Natural killer cell treated with Interleukin-12 subunit alpha and Interleukin-12 subunit beta and Interleukin-15 and Interleukin-18, amount 100 ng/mL, for 72 hours (primary cell): ENCODE measurements at places on chromosomes 3 and 15. TPM values are rescaled to one million over a fixed set of nuclear protein-coding genes. Genes with fewer than 3 reads are reported as not detected.

Gene FBXW12
- total RNA-seq, result not detected

Gene RTP3
- total RNA-seq, result not detected

Gene AQR
- 44.5 TPM for total RNA-seq

Gene TM4SF4
- not detected for total RNA-seq

Gene MDFIC2
- not detected for total RNA-seq

Gene TRIM42
- total RNA-seq, result not detected

Gene MESP1
- 2.3 TPM for total RNA-seq

Gene GOLGA8R
- total RNA-seq, result 70.9 TPM

Gene CNTN4
- not detected for total RNA-seq

Gene CLRN1
- total RNA-seq, result not detected

Gene CYP1A2
- total RNA-seq, result not detected

Gene NOX5
- total RNA-seq, result not detected

Gene CMTM7
- 17.5 TPM for total RNA-seq

Gene SCAANT1
- 2.6 TPM for total RNA-seq

Gene CEP70
- total RNA-seq, result 9.9 TPM

Gene AMT
- 4.4 TPM for total RNA-seq

Gene SI
- not detected for total RNA-seq

Gene SLCO2A1
- total RNA-seq, result not detected

Gene LRRC15
- not detected for total RNA-seq

Gene GTF2E1
- 18.6 TPM for total RNA-seq

Gene GOLGA8N
- total RNA-seq, result 150 TPM

Gene LNP1
- 1.0 TPM for total RNA-seq

Gene ITIH3
- not detected for total RNA-seq

Gene LRRC34
- total RNA-seq, result 0.50 TPM

Gene EPHA6
- total RNA-seq, result not detected
